ENCODE measurements at places on chromosomes 4 and X.

DNA sequence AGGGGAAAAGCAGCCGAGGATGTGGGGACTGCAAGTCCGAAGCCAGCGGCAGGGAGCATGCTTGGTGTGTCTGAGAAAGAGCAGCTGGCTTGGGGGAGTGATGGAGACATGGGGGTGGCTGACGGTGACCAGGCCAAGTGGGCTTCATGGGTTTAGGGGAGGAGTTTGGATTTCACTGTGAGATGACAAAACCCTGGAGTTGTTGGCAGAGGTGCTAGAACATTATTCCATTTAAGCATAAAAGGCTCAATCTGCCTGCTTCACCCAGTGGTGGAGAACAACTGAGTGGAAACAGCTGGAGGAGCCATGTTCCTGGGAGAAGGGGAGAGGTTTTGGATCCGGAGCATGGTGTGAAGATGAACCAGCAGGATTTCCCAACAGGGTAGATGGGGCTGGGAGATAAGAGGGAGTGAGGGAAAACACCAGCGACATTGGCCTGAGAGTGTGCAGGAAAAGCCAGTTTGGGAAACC, 318.0 kb upstream of the TAPT1 start:
- DNase-seq = no peak

DNA sequence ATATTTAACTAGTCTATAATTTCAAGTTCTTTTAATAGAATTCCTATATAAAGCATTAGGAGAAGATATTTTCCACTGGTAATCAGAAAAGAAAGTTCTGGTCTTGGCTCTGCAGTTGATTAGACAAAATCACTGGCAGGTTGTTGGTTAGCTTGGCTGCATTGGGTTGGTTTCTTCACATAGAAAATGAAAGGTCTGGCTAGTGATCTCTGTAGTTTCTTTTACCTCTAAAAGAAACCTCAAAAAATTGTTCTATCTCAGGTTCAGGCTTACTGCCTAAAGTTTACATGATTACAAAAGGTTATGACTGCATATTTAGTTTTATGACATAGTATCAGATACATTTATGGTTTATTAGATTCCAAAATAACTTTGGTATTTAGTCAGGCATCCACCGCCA, 95.8 kb upstream of the NAP1L5 start:
- no peak for DNase-seq

- peak; percentile 80 for DNase-seq
Measured at GRCh38 chr4:183505611-183506388, 942 bp downstream of the ING2 start.

DNA sequence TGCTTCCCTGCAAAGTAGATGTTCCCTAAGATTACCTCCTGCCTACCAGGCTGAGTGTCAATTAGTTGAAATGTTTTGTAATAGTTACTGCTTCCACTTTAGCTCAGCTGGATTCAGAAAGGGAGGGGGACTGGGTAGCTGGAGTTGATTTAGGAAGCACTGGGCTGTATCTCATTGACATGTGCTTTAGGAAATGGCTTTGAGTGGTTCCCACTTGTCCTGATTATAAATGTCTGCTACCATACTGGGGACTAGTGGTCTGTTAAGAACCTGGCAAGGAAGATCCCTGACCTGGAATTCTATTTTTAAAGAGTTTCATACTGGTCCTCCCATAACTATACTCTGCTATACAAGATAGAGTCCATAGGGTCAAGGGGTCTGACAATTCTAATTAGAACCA, 363.9 kb upstream of the PPP1R2C start:
- DNase-seq = no peak

- no peak for DNase-seq
Measured at GRCh38 chrX:105745863-105746262, 76.5 kb upstream of the NRK start.

DNA sequence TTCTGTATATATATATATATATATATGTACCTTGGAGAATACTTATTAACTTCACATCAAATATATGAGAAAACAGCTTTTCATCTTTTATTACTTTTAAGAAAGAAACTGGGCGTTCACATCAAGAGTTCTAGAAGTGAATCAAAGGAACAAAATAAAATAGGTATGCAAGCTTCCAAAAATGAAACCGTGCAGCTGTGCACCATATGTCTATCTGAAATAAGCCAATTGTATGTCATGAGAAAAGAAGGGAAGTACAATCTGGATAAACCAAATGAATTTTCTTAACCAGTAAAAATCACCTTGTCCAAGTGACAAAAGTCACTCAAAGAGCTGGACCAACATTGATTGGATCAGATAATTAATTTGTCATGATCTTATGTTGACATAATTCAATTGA, 405.4 kb upstream of the TECRL start:
- no peak for DNase-seq

- no peak for DNase-seq
Measured at GRCh38 chr4:7044137-7044930, 1.2 kb downstream of the TADA2B start.

GRCh38 chr4:86961605-86962295, 26.9 kb downstream of the AFF1 start:
- no peak for DNase-seq

- DNase-seq = no peak
Measured at GRCh38 chrX:69424161-69424560, 80.0 kb upstream of the NALF2 start.

DNA sequence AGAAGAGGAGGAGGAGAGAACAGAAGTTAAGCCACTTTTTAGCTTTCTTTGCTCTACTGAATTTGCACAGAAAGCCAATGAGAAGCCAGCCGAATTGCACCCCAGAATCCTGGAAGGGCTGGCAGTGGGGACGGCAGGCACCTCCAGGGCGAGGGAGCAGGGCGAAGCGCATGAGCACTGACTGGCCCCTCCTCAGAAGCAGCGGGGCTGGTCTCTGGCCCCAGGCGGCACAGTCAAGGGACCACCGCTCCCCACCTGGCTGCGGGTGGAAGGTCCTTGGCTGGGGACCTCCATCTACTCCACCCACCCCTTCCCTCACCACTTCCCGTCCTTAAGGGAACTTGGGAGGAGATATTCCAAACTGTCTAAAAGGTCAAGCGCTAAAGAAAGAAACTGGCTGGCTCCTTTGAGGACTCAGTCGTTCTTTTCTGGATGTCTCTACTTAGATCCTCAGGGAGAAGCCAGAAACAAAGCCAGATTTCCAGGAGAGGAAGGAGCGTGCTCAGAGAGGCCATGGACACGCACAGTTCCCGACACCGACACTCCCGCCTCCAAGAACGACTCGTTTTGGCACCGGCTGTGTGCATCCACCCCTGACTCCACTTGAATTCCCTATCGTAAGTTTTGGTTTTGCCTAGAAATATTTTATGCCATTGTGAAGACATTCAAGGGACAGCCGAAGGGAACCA, 59.5 kb upstream of the CRMP1 start:
- no peak for DNase-seq

- DNase-seq = no peak
Measured at GRCh38 chr4:14800977-14801376, 201.3 kb upstream of the CPEB2 start.

DNA sequence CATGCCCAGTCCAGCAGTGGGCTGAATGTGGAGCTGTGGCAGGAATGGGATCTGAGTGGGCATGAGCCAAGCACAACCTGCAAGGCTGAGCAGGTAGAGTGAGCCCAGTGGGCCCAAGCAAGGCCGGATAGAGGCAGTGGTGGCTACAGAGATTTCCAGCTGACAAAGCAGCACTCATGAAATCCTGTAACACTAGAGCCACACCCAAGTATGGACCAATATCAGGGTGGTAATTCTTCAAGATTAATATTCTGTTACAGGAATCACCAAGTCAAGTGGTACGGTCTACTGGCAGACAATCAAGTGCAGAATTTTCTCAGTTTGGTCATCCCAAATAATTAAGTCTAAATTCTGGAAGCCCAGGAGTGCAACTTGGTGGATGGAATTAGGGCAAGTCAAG, 132.4 kb upstream of the ENPEP start:
- DNase-seq = no peak

- DNase-seq = no peak
Measured at GRCh38 chrX:112380541-112381278, 298.1 kb upstream of the TRPC5 start.

DNA sequence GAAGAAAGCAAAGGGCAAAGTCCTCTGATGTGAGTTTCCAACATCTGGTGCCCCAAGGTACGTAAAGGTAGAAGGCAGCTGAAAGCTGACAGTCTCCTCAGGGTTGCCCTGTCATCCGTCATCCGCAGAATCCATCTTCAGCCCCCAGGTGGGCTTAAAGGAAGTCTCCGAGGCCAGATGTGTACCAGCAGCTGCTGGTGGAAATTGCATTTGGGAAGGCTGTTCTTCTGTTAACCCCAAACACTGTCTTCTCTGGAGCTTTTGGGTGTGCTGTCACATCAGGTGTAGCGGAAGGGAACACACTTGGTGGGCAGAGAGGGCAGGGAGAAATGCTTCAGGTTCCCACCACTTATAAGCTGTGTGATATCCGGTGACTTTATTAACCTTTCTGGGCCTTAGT, 310.0 kb upstream of the GATB start:
- DNase-seq = no peak

DNA sequence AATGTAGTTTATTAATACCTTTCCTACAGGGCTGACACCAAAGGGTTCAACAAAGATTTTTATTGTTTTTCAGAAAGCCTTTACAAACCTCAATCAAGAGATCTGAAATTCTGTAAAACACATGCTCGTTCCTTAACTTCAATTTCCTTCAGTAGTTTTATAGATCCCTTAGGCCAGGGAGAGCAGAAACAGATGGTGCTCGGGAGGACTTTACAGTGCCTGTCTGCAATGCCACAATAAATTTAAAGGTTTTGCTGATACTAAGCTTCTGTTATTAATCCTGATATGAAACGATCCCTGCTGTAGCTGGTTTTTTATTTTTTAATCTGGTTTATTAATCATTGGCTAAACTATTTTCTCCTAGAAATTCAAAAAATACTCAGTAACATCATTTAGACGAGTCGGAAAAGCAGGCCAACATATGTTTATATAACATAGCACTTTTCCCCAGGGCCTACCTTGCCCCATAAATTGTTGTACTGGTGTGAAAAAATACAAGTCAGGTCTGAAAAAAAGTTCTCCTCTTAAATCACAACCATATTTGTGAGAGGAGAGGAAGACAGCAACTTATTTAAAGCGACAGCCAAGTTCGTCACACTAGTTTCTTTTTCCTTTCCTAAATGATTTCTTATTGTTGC, 39.8 kb downstream of the SHISA3 start:
- no peak for DNase-seq

GRCh38 chrX:31058284-31058683, 13.6 kb downstream of the FTHL17 start:
- no peak for DNase-seq

- DNase-seq = no peak
Measured at GRCh38 chr4:94715726-94716125, 42.0 kb upstream of the BMPR1B start.

DNA sequence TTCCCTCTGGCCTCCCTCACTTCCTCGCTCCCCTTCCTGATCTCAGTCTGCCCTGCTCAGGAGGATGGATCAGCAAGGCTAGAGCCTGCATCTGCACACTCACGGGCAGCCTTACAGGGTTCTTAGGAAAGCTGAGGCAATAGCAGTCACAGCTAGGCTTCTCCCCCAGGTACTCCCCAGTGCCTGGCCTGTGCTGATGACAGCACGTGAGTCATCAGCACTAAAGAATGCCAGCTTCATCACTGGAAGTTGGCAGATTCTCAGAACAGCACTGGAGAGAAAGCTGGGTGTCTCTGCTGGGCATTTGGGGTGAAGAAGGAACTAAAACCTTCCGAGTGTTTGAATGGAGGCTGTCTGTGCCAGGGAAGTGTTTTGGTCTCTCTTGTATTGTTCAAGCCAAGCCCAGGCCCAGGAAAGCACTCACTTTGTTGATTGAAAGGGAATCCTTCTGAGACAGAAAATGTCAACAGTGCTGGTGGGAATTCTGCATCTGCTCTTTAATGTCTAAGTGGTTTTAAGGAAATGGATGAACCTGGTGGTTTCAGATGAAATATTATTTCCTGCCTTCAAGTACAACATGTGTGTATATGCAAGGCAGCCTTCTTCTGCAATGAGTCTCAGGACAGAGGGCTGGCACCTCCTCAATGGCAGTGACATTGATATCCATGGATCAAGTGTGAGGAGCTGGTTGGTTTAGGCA, 73.0 kb upstream of the SCOC start:
- DNase-seq = no peak

- no peak for DNase-seq
Measured at GRCh38 chr4:158610790-158611189, 60.9 kb downstream of the C4orf46 start.

DNA sequence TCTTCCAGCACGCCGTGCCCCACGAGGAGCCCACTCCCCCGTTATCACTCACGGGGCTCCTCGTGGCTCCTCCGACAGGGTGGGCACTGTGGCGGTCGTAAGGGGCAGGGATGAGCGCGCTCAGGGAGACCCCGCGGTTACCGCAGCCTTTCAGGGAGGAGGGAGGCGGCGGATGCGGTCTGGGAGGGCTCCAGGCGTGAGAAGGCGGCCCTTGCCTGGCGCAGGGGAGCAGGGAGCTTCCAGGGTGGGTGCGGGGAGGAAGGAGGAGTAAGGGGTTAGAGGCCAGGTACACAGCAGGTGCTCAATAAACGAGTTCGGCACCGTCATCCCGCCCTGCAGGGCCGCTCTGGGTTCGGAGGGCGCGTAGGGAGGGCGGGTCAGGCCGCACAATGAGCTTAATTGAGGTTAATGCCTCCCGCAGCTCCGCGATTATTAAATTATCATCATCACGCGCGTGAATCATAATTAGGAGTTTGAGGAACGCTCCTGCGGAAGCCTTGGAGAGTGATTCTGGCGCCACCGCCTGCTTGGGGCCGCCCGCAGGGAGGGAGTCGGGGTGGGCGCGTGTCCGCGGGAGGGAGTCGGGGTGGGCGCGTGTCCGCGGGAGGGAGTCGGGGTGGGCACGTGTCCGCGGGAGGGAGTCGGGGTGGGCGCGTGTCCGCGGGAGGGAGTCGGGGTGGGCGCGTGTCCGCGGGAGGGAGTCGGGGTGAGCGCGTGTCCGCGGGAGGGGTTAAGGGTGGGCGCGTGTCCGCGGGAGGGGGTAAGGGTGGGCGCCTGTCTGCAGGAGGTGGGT, 7.6 kb upstream of the NKX1-1 start:
- DNase-seq = no peak

GRCh38 chrX:72705814-72706213, 8.3 kb downstream of the PHKA1 start:
- no peak for DNase-seq

- DNase-seq = no peak
Measured at GRCh38 chrX:109155161-109155560, 326.7 kb downstream of the GUCY2F start.

- DNase-seq = no peak
Measured at GRCh38 chrX:84865113-84865512, 138.6 kb upstream of the APOOL start.

DNA sequence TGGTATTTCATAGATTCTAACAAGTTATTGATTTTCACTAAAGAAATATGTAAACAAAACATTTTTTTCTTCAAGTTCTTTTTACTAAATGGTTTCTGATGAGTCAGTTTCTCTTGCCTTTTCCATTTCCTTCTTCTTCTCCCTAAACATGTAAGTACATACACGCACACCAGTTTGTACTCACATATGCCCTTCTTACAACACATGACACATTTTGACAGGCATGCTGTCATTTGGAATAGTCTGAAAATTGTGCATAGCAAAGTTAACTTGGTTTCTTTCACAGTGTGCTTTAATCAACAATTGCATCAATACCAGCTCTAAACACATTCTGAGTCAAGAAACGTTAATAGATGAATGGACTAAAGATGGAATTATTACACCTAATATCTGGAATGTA, 35.1 kb downstream of the PRSS12 start:
- no peak for DNase-seq
